Posterior vena cava (tissue), 2 donors: ENCODE measurements at places on chromosomes 6 and 20.

GRCh38 chr6:117928833-117929232 lies 21.8 kb downstream of the SLC35F1 start:
- DNase-seq: no peak

DNA sequence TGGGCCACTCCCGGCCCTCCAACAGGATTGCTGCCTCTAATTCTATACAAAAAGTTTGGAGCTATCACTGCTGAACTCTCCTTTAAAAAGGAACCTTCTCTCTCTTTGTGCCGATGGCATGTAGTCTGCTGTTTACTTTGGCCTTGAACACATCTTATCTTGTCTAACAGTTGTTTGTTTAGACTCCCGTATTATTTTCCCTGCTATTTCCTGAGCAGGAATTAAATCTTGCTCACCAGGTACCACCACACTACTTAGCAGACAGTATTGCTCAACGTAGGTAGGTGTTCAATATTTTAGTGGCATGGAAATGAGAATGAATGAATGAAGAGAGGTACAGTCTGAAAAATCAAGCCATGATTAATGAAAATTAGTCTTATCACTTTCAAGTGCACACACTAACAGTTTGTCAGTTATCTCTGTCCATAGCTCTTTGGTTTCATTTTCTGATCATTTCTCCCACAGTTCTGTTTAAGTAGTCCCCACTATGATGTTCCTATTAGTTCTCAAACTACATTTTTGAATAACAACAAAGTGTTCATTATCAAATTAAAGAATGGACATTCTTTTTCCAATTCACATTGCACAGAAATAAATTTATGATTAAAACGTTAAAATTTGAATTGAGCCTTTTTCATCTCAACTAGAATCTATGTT lies 6.8 kb upstream of the HEY2 start:
- DNase-seq: no peak

DNA sequence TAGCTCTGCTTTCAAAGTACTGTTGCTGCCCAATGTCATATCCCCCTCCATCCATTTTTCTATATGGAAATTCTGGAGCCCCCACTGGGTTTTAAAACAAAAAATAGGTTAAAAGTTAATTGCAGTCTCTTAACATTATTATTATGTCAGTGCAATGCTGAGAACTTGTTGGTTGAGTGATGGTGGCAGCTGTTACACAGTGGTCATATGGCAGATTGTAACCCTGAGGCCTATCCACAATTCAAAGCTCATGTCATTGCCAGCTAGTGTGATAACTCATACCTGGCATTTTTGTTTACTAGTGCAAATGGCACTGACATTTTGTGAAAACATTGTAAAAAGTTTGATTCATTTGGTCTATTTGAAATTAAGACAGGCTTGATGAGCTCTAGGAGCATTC lies 305.7 kb upstream of the FLRT3 start:
- no peak for DNase-seq

DNA sequence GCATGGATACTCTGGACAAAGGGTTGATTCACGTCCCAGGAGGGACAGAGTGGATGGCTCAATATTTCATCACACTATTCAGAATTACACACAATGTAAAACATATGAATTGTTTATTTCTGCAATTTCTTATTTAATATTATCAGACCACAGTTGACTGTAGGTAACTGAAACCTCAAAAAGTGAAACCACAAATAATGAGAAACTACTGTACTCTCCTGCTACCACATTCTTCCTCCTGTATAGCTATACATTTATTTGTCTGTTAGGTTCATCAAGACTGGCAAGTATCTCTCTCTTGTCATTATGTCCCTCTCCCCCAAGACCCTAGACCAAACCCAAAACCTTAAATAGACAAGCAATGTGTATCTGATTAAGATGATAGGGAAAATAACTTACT lies 60.0 kb downstream of the SYCP2 start:
- DNase-seq: no peak

DNA sequence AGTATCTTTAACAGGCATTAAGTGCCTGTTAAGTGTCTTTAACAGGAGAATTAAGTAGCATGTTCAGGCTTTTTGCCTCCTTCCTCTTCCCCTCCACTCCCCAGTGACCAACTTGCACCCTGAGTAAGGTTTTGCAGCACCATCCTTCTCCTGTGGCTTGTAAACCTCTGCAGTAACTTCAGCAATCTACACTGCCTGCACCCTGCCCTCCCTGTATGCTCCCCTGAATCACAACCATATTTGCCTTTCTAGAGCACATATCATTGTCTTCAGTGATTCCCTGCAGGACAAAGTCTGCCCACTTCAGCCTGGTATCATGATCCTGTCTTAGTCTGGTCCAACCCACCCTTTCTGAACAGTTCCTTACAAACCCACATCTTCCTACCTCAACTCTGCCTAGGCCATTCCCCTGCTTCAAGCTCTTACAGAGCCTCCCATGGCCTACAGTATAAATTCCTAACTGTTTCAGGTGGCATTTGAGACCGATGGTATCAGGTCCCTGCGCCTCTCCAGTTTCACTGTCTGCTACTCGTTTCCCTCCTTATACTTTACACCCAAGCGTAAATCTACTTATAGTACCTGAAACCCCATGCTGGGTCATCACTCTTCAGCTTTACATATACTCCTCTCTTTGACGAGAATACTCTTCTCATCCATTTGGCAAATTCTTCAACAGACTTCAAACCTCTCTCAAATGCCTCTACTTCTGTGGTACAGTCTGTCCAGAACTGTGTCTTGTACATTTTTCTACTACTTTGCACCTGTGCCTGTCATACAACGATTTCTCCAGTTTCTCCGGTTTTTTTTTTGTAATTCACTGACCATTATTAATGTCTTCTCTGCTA lies 69.8 kb downstream of the ZHX3 start:
- DNase-seq: no peak

DNA sequence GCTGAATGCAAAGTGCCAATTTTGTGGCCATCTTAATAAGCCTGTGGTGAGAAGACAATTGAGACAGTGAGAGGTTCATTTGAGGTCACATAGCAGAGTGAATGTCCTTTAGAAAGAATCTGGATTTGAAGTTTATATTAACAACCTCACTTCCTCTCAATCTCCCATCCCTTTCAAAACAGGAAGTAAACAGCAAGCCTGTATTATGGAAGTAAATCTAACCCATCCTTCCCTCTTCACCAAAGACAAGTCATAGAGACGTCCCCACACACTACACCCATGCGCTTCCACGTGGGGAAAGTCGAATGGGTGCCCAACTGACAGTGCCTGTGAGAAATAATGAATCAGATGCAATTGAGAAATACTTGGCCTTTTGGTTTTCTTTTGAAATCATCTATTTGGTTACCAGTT lies 28.8 kb upstream of the CCND3 start:
- DNase-seq: peak; percentile 83

- DNase-seq: no peak
Measured at GRCh38 chr6:158850807-158851115, 31.6 kb upstream of the EZR start.

DNA sequence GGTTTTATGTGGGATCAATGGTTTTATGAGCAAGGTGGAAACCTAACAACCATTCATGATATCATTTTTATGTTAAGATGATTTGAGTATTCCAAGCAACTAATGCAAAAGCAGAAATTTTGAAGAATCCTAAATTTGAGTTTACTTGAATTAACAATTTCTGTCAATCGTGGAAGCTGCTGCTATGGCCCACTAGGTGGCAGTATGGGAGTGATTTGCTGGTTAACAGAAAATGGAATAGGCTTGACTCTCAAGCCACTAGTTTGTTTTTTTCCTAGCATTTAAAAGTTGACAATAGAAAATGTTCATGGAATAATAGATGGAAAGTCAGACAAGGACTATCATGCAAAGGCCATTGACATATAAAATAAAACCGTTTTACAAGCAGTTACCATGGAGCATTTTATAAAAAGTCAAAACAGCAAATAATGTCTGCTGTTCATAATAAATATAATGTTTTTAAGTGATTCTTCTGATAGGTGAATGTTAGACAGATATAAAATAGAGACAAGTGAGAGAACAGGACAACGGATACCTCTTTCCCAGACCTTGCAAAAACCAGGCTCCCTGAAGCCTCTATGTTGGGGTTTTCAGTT lies 43.0 kb upstream of the TMEM200A start:
- no peak for DNase-seq

DNA sequence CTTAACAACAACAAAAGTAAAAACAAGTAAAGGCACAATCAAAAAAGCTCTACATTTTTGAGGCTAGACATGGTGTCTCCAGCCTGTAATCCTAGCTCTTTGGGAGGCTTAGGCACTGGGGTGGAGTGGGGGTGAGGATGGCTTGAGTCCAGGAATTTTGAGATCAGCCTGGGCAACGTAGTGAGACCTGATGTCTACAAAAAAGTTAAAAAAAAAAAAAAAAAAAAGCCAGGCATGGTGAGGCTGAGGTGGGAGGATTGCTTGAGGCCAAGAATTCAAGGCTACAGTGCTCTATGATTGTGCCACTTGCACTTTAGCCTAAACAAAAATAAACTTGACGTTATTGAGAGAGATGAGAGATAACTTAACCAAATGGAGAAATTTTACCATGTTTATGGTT lies 60.1 kb downstream of the QKI start:
- DNase-seq: no peak

- no peak for DNase-seq
Measured at GRCh38 chr6:68880050-68880813, 245.2 kb downstream of the ADGRB3 start.

- no peak for DNase-seq
Measured at GRCh38 chr20:58014628-58015315, 213.7 kb downstream of the ANKRD60 start.

DNA sequence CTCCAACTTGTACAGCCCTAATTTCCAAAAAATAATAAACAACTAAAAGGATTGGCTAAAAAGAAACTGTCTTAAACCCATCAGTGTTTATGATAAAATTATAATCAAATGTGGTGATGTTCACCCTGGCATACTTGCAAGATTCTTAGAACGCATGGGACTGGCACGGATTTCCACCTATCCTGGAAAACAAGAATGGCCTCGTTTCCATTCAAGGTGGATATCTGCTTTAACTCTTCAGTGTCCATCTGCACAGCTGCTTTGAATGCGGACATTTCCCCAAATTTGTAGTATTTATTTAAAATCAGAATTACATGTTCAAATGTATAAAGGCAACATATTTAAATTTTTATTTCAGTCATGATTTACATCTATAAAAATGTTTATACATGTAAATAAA lies 4.2 kb downstream of the CNR1 start:
- no peak for DNase-seq

GRCh38 chr6:52149076-52149475 lies 37.1 kb upstream of the IL17A start:
- DNase-seq: no peak

- no peak for DNase-seq
Measured at GRCh38 chr6:121158891-121159290, 175.4 kb downstream of the TBC1D32 start.

- no peak for DNase-seq
Measured at GRCh38 chr6:151661928-151662327, 145.6 kb upstream of the ESR1 start.

- peak; percentile 70 for DNase-seq
Measured at GRCh38 chr20:59598625-59599310, 5.6 kb upstream of the PHACTR3 start.

DNA sequence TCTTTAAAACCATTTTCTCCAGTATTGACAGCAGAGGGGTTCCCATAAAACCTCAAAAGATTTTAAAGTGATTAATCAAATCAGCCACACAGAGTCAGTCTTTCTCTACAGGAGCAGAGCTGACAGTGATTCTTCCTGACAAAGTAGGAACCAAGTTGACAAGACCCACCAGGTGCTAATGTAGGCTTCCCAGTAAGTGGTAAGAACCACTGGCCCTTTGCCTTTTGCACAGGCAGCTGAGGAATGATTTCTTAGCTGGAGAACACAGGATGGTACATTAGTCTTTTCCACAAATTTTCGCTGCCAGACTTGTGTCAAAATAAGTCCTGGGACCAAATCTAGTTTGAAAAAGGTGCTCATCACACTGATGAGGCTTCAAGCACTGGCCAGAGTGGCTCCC lies 95.8 kb downstream of the ARMC2 start:
- DNase-seq: no peak

DNA sequence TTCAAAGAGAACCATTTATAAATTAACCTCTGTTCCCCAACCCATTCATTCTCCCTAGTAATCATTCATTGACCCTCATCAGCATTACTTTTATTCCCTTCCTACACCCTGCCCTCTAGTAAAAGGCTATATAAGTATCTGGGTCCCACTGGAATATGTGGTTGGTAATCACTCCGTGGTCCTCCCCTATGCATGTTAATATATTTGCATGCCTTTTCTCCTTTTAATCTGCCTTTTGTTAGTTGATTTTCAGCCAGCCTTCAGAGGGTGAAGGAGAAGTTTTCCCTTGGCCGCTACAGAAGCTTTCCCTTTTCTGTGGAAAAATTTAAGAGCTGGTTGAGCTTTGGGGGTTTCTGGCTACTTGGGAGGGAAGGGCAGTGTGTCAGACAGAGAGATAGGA lies 585.6 kb downstream of the UTRN start:
- DNase-seq: no peak

GRCh38 chr20:43849496-43850186 lies 65.0 kb upstream of the TOX2 start:
- no peak for DNase-seq

DNA sequence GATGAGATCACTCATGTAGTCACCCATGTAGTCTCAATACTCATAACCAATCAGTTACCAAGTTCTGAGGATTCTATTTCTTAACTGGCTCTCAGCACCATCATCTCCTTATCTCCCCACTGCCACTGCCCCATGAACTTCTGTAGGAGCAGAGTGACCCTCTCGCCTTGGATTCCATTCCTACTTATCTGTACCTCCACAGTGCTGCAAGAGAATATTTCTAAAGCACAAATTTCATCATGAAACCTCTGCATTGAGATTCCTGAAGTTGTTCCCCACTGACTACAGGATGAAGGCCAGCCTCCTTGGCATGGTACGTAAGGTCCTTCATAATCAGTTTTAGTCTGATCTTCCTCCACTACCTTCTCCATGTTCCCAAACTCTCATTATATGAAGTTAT lies 34.8 kb downstream of the BACH2 start:
- DNase-seq: no peak

- DNase-seq: no peak
Measured at GRCh38 chr6:3419624-3420272, 37.1 kb downstream of the SLC22A23 start.

GRCh38 chr6:47161176-47161687 lies 119.1 kb upstream of the ADGRF1 start:
- DNase-seq: no peak

DNA sequence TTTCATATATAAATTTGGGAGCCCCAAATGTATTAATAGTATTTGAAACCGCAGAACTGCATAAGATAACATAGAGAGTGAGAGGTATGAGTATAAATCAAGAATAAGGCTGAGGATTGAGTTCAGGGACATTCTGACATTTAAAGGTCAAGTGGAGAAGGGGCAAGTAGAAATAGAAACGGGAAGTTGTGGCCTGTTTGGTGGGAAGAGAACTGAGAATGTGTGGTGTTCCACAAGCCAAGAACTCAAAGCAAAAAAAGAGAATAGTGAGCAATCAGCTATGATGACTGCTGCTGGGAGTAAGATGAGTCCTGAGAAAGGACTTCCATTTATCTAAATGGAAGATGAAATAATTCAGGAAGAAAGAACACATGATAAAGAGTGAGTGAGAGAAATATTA lies 418.4 kb downstream of the CD109 start:
- DNase-seq: no peak
